Aorta (tissue), 5 donors: ENCODE measurements at places on chromosomes 16 and 17. TPM values are rescaled to one million over a fixed set of nuclear protein-coding genes. Genes with fewer than 3 reads are reported as not detected.

Gene ASPA
- total RNA-seq: 3.2 TPM

Gene DHRS7C
- total RNA-seq: not detected

Gene GH2
- not detected for total RNA-seq

Gene FOXN1
- not detected for total RNA-seq

Gene CACNG4
- not detected for total RNA-seq

Gene NPIPA8
- 2.2 TPM for total RNA-seq

Gene BCAR1
- total RNA-seq: 140 TPM

Gene PDXDC1
- 84.7 TPM for total RNA-seq

Gene LPCAT2
- total RNA-seq: 17.6 TPM

Gene HAS3
- total RNA-seq: 1.3 TPM

Gene TUFM
- 71.5 TPM for total RNA-seq
